Activated T-helper 9 cell treated with anti-CD3 and anti-CD28 coated beads, Interleukin-2, amount 50 U/mL, for 16 hours (primary cell): ENCODE measurements at places on chromosomes 13 and 19.

- DNase-seq, result no peak
These were observed 331.8 kb downstream of the FOXO1 start for GRCh38 chr13:40334616-40335015.

DNA sequence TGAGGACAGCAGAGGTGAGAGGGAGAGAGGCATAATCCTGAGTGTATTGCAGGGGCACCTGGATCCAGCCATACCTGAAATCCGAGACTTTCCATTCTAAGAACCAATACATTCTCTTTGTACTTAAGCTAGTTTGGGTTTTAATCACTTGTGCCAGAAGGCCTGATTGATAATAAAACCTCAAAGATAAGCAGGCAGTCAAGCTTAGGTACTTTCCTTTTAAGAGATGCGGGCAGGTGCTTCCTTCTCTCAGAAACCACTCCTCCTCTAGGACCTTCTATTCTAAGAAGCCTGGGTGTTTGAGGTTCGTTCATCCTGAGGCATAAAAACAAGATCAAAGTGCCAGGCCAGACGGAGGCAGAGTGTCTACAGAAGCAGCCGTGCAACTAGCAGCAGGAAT lies 22.2 kb downstream of the FAM187B start:
- no peak for DNase-seq

- DNase-seq, result no peak
These were observed 117.6 kb downstream of the GPC6 start for GRCh38 chr13:93344048-93344705.

GRCh38 chr19:14519860-14520407 lies 1.7 kb upstream of the DNAJB1 start:
- no peak for DNase-seq

GRCh38 chr13:92966341-92966740 lies 260.3 kb upstream of the GPC6 start:
- DNase-seq, result no peak

DNA sequence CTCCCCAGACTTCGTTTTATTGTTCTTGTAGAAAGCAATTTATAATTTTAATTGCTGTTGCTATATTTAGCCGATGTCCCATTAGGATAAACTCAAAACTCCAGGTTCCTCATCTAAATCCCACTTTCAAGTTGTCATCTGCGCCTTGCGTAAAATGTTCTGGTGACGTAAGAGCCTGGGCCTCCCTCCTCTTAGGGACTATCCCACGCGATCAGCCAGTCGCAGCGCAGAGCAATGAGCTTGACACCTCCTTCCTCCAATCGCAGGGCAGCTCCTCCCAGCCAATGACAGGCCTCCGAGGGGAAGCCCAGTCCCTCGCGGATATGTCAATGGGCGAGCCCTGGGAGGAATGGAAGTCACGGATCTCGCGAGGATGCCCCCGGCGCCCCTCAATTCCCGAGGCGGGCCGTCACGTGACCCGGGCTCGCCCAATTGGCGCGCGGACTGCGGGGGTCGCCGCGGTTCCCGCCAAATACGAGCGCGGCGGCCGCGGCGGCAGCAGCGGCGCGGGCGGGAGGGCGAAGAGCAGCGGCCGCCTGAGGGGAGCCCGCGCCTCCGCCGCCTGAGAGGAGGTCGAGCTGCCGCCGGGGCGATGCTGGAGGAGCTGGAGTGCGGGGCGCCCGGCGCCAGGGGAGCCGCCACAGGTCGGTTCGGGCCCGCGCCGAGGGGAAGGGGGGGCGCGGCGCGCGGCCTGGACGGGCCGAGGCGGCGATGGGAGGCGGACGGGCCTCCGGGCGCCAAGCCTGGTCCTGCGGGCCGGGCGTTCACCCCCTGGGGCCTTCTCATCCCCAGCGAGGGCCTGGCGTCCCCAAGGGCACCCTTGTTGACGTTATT lies at the start of gene CHAF1A:
Gene CHAF1A (plus strand): TSS at position 470 of the 834 bp plus-strand sequence. CDS start 123 bp downstream, at position 593.
- peak; percentile 98 for DNase-seq

- no peak for DNase-seq
These were observed 7.9 kb downstream of the DBP start for GRCh38 chr19:48629297-48629598.

- DNase-seq, result no peak
These were observed 802.2 kb upstream of the MIR17HG start for GRCh38 chr13:90545070-90545840.

DNA sequence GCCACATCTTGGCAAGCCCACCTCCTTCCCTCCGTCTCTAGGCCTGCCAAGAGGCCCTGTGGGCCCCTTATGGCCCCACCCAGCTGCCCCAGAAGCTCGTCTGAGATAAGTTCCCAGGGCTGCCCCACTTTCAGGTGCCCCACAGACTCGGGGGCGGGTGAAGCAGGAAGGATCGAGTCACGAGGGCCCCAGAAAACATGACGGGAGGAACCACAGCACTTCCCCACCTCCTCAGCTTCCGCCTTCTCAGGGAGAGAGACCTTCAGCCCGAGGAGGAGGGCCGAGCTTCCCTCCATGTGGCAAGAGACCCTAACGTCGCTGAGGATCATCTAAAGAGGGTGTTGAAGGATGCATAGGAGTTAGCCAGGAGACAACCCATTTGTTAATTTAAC lies 4.5 kb upstream of the IL12RB1 start:
- peak; percentile 80 for DNase-seq

GRCh38 chr19:45047188-45047797 lies 8.4 kb downstream of the CLASRP start:
- no peak for DNase-seq

- no peak for DNase-seq
These were observed 24.2 kb downstream of the GAS6 start for GRCh38 chr13:113839536-113840204.

GRCh38 chr13:30915691-30916541 lies 9.8 kb downstream of the MEDAG start:
- no peak for DNase-seq

GRCh38 chr13:103153466-103153865 lies 87.2 kb upstream of the SLC10A2 start:
- DNase-seq, result no peak

DNA sequence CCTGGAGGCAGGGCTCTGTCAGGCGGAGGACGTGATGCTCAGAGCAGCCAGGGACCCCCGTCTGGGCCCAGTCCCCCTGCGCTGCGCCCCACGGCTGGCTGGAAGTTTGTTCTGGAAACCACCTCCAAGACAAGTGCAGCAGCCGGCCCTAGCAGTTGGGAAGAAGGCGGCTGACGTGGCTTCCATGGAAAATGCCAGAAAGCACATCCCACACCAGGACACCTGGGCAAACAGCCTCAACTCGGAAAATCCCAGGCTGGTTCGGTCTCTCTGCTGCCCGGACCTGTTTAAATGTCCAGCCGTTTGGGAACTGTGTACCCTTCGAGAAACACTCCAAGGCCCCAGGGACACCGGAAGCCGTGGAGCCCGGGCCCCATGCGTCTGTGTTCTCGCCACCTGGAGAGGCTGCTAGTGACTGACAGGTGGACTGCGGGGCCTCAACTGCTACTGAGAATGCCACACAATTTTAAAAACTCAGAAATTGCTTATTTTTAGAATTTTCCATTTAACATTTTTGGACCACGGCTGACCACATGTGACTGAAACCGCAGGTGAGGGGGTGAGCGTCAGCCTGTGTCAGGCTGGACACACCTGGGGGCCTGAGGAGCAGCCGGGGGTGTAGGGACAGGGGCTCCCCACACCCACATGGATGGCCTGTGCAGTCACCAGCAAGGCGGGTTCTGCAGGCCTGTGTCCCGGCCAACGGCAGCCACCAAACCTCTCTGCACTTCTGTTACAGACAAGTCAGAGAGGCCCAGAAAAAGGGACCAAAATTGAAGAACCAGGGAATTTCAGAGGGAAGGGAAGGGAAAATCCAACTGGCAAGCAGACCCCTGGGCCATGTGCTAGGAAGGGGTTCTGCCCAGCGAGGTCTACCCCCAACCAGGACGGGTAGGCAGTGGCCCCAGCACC lies 31.7 kb downstream of the RASA3 start:
- no peak for DNase-seq

- no peak for DNase-seq
These were observed 9.3 kb downstream of the TPT1 start for GRCh38 chr13:45331692-45332035.

GRCh38 chr19:55384131-55384919 lies at the start of gene TMEM238:
Gene TMEM238, minus strand, starts transcription at chr19:55384292. Its CDS starts 33 bp downstream, at chr19:55384259.
- DNase-seq, result peak; percentile 16

- no peak for DNase-seq
These were observed 1.1 kb upstream of the SMIM24 start for GRCh38 chr19:3481241-3482090.

DNA sequence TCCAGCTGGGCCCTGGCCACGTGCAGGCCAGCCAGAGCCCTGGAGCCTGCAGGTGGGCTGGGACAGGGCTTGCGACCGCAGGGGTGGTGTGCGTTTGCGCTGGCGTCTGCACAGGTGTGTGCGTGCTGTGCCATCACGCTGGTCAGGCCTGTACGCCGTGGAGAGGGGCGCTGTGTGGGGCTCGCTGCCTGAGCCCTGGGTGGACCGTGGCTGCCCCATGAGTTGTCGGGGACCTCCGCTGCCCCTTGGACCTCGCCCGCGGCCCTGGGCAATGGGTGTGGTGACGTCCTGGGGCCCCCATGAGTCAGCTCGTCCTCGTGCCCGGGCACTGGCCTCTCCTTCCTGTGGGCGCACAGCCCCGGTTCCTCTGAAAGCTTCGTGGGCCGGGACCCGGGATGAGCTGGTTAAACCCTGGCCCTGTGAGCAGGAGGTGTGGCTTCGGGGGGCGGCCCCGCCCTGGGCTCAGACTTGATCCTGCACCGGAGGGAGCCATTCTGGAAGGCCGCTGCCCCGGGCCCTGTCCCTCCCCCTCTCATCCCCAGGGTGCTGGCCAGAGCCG lies 6.8 kb downstream of the CSNK1G2 start:
- DNase-seq, result no peak

DNA sequence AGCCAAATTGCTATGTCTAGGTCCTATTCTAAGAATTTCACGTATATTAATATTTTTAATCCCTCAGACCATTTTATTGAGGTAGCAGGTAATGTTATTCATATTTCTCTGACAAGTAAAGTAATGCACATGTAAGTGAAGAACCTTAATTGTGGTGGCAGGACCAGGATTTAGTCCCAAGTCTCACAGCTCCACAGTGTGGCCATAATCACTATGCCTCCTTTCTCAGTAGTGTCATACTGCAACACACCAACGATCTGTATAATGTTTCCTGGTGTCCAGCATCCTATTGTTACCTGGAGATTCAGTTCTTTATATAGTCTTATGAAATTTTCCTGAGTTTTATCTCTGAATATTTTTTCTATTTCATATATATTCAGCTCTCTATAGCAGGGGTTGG lies 340.3 kb downstream of the OLFM4 start:
- DNase-seq, result no peak

GRCh38 chr19:37893845-37894575 lies 12.4 kb downstream of the WDR87 start:
- no peak for DNase-seq

- DNase-seq, result no peak
These were observed 18.1 kb downstream of the NALCN start for GRCh38 chr13:101398191-101398590.

DNA sequence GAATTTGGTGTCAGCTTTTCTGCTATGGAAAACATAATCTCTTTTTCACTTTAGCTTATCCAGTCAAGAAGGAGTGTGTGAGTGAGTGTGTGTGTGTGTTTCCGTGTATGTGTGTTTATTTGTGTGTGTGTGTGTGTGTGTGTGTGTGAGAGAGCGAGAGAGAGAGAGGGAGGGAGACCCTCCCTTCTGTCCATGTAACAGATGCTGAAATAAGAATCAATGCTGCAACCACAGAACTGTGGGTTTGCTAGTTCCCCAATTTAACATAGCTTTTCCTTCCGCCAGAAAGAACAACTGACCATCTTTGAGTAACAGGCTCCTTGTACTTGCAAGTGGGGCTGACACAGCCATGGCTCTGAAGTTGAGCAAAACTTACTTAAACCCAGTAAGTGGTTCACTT lies 5.2 kb downstream of the LCP1 start:
- no peak for DNase-seq

- DNase-seq, result no peak
These were observed 46.9 kb upstream of the AKAP11 start for GRCh38 chr13:42225051-42225450.

DNA sequence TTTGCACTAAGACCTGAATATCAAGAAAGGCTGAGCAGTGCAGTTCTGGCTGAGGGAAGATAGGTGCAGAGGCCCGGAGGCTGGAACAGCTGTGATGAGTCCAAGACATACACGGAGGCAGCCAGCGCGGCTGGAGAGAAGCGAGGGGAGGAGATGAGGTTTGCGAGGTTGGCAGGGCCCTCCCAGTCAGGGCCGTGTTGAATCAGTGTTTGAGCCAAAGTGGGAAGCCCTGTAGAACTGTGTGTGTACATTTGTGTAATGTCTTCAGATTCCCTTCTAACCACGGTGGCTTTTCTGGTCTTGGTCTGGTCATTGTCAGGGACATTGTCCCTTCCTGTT lies 34.9 kb downstream of the PAK4 start:
- no peak for DNase-seq

DNA sequence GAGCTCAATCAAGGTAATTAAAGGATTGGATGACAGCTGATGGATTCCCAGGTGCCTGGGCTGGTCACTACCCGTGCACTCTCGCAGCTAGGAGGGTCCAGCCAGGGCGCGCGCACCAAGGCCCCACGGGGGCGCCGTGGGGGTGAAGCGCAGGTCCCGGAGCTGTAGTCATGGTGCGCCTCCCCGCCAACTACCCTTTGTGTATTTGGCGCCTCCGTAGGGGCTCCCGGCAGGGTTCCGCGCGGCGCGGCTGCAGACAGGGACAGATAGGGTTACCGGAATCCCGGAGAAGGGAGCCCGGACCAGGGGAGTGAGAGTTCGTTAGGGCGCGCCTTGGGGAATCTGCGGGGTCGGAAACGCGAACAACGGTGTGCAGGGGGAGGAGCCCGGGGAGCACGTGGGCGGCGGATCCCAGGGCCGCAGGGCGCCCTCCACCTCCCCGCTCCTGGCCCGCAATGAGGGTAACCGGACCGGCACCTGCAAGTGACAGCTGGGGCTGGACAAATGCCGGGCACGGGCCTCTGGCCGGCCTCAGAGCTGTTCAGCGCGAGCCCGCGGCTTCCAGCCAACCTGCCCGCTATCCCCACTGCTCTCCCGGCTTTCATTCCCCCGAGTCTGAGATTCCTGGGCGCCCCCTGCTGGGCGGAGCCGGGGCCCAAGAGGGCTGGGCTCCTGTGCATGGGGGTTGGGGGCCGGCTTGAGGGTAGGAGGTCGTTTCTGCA lies 3.4 kb upstream of the PRAM1 start:
- peak; percentile 61 for DNase-seq

DNA sequence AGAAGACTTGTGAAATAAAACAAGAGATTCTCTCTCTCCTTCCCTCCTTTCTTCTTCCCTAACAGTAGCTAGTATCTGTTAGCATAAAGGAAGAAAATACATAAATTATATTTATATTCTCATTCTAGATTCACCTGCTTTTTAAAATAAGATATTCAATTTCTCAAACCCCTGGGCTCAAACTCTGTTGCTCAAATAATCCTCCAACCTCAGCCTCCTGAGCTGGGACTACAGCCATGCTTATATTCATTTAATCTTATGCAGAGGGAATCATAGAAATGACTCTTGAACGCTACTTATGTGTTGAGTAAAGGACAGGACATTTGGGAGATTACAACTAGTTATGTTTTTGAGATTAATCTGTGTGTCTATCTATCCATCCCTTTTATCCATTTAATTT lies 56.2 kb downstream of the GPC5 start:
- DNase-seq, result no peak
